ENCODE measurements at places on chromosomes 4 and X.

- DNase-seq, result no peak
Observed at GRCh38 chr4:138671606-138672084, 343.9 kb upstream of the NOCT start.

DNA sequence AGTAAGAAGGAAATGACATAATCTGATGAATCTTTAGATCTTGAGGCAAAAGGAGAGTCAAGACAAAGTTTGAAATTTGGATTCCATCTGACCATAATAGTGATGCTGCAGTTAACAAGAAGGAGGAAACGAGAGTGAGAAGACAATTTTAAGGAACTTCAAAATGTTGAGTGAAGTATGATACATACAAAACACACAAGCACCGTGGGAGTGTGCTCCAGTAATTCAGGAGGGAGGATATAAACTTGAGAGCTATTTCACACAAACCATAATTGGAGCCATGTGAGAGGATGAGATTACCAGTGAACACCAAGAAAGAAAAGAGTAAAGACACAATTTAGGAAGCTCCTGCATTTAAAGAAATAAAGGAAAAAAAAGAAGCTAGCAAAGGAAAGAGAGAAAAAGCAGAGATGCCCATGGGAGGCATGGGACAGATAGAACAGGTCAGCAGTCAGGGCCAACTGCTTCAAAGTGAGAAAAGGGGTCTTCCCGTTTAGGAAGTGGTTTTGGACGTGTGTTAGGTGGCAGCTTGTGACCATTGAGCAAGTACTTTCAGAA lies 150.7 kb upstream of the SLC7A11 start:
- no peak for DNase-seq

GRCh38 chr4:112173593-112174558 lies 28.6 kb downstream of the FAM241A start:
- no peak for DNase-seq

GRCh38 chr4:101464596-101464995 lies 117.3 kb upstream of the PPP3CA start:
- no peak for DNase-seq

- no peak for DNase-seq
Observed at GRCh38 chr4:55397520-55398321, 2.0 kb downstream of the TMEM165 start.

GRCh38 chrX:72272868-72273267 lies 4.2 kb downstream of the RPS4X start:
- no peak for DNase-seq

DNA sequence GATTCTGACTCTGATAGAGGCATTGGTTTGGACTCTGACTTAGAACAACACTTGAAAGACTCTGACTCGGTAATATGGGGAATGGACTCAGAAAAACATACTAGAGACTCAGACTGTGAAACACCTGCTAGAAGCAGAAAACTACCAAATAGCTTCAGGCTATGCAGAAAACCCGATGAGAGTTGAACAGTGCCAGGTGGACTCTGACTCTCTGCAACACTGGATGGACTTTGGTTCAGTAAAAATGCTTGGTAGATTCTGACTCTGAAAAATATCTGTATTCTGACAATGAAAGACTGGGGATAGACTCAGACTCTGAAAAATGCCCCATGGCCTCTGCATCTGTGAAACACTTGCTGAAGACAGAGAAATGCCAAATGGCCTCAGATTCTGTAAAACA lies 215.1 kb upstream of the HDX start:
- DNase-seq, result no peak

GRCh38 chr4:123980736-123981300 lies 584.2 kb downstream of the SPRY1 start:
- no peak for DNase-seq

GRCh38 chr4:173124209-173124865 lies 44.3 kb upstream of the GALNT7 start:
- DNase-seq, result no peak

DNA sequence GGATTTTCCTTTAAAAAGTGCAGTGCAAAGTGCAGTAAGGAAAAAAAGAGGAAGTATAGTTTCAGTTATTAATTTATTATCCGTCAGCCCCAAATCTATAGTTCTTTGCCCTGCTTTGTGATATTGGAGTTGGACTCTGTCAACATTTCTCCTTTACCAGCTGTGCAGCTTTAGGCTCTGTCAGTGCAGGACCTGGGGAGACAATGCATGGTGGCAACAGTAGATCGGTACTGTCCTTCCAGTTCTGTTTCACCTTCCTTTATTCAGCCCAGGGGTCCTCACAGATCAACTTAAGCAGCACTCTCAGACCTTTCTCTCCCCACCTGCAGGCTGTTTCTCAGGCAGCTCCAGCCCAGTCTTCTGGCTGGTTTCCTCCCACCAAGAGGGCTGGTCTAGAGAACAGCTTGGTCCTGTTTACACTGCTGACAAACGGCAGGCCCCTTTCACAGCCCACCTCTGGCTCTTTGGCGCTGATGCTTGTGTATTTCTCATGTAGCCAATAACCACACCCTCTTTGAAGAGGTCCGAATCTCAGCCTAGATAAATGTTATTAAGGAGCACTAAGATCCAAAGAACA lies 71.6 kb downstream of the MCUB start:
- no peak for DNase-seq

GRCh38 chrX:103949506-103949905 lies 12.9 kb upstream of the TMSB15B start:
- no peak for DNase-seq

DNA sequence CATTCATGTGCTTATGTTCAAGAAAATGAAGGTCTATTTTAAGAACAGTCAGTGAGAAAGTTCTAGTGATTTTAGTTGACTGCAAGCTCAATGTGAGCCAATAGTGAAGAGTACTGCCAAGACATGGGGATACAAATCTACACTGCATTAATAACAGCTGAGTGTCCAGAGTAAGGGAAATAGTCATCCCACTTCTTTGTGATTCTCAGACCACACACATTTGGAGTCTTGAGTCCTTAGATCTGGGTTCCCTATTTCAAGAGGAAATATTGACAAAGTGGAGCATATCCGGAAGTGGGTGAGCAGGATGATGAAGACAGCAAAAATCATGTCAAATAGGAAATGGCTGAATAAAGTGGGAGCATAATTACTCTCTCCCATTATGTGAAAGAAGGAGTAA lies 171.1 kb downstream of the LARP7 start:
- DNase-seq, result no peak

DNA sequence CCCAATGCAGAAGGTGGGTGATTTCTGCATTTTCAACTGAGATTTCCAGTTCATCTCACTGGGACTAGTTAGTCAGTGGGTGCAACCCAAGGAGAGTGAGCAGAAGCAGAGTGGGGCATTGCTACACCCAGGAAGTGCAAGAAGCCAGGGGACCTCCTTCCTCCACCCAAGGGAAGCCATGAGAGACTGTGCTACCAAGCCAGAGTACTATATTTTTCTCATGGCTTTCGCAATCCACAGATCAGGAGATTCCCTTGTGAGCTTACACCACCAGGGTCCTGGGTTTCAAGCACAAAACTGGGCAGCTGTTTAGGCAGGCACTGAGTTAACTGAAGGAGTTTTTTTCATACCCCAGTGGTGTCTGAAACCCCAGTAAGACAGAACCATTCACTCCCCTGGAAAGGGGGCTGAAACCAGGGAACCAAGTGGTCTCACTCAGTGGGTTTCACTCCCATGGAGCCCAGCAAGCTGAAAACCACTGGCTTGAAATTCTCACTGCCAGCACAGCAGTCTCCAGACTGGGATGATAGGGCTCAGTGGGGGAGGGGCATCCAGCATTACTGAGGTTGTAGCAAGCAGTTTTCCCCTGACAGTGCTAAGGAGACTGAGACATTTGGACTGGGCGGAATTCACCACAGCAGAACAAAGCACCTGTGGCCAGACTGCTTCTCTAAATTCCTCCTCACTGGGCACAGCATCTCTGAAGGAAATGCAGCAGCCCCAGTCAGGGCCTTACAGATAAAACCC lies 903.4 kb downstream of the TECRL start:
- DNase-seq, result no peak

GRCh38 chr4:20451986-20452385 lies 200.3 kb downstream of the SLIT2 start:
- no peak for DNase-seq

- no peak for DNase-seq
Observed at GRCh38 chr4:159606835-159607234, 504.0 kb downstream of the RAPGEF2 start.

- no peak for DNase-seq
Observed at GRCh38 chr4:184850431-184851199, 24.8 kb upstream of the ACSL1 start.

DNA sequence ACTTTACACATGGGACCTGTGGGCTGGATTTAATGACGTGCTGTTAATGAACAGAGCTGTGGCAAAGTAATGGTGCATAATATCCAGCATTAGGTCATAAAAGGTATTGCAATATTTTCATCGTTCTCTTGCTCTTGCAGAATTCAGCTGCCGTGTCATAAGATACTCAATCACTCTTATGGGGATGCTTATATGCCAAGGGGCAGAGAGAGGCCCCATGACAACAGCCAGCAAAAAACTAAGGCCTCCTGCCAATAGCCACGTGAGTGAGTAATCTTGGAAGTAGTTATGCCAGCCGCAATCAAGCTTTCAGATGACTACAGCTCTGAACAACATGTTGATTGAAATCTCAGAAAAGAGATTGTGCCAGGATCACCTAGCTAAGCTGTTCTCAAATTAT lies 616.9 kb downstream of the FSTL5 start:
- no peak for DNase-seq

DNA sequence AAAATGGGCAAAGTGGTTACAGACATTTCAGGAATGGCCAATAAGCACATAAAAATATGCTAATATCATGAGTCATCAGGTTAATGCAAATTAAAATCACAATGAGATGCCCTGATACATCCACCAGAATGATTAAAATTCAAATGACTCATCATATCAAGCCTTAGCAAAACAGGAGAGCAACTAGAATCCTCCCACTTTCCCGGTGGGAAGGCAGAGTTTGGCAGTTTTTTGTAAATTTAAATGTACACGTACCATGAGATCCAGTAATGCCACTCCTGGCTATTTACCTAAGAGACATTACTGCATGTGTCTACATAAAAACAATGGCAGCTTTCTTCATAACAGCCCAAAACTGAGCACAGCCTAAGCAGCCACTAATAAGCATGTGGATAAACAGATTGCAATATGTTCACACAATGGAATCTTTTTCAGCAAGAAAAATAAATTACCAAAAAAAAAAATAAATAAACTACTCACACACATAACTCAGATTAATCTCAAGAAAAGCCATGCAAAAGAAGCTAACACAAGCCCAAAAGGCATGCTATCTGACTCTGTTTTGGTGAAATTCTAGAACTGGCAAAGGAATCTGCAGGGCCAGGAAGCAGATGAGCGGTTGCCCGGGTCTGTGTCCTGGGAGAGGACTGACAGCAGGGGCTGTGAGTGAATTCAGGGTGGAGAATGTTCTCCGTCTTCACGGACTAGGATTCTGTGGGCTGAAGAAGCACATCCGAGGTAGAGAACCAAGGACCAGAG lies 48.8 kb downstream of the AFAP1 start:
- no peak for DNase-seq

DNA sequence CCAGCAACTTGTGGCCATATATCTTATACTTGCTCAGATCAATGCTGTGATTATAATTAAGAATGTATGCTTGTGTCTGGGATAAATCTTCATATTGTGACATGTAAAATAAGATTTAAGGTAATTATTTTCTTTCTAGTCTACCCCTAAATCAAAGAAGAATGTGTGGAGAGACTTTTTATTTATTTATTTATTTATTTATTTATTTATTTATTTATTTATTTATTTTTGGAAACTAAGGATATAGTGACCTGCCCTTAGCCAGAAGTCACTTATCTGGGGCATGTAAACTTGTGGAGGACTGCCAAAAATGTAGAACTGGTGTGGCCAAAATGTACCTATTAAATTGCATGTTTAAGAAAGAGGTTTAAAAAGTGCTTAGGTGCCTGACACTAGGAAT lies 144.3 kb downstream of the BEND2 start:
- DNase-seq, result no peak

DNA sequence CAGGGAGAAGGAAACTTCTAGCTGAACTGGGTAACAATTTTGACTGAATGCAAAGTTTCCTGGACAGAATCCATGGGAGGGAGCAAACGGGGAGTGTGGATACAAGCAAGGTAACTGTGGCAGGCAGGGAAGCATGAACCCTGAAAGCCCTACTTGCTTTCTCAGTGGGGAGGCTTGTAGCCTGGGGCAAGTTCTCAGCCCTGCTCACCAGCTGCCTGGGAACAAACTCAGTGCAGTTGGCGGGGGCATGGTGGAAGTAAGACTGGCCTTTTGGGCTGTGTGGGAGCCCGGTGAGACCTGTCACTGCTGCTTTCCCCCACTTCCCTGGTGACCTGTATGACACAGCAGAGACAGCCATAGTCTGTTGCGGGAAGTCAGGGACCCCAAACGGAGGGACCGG lies 14.0 kb upstream of the TEX13B start:
- no peak for DNase-seq

DNA sequence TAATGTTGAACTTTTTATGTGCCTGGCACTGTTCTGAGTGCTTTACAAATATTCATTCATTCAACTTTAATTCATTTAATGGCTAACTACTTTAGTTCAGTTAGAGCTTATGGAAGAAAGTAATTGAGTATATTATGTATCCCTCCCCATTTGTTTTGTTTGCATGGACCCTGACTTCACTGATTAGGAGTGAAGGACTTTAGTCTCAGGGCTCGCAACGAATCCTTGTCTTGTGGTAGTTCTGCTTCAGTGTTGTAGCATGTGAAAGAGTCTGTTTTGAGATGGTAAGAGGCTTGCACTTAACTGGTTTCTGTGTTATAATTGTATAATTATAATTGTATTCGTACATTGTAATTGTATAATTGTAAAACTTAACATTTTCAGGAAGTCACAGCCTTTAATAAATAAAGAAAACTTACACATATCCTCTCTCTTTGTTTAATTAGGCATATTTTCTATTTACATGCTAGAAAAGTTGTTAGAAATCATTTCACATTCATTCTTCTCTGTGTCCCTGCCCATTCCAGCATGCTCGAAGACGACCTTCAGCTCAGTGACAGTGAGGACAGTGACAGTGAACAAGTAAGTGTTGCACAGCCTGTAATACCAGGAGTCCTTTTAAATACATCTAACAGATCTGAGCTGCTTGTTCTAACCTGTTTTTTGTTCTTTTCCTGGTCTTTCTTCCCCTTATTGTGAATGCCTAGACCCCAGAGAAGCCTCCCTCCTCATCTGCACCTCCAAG lies 115.1 kb downstream of the KLHL8 start:
- no peak for DNase-seq

DNA sequence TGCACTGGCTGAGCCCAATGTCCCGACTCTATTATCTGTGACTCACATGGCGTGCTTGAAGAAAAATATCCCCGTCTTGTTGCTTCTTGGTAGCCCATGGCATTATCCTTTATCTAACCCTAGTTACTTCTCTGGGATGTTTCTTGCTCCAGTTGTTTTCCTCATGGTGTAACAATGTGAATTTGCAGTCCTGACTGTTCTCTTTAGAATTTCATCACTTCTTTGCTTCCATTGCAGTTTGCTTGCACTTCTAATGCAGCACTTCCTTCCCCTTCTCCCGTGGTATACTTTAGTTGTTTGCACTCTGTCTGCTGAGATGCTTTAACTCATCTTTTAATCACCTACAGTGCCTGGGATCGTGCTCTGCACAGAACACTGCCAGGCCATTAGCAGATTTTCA lies 126.9 kb downstream of the MAML3 start:
- no peak for DNase-seq

Measured in stimulated activated CD8-positive, alpha-beta memory T cell treated with anti-CD3 and anti-CD28 coated beads, Interleukin-2, amount 100 ng/mL, for 48 hours (primary cell).